ENCODE measurements at places on chromosomes 3 and 15.
A peak's percentile ranks its signal among the peaks of the same experiment; 100 is the strongest.

DNA sequence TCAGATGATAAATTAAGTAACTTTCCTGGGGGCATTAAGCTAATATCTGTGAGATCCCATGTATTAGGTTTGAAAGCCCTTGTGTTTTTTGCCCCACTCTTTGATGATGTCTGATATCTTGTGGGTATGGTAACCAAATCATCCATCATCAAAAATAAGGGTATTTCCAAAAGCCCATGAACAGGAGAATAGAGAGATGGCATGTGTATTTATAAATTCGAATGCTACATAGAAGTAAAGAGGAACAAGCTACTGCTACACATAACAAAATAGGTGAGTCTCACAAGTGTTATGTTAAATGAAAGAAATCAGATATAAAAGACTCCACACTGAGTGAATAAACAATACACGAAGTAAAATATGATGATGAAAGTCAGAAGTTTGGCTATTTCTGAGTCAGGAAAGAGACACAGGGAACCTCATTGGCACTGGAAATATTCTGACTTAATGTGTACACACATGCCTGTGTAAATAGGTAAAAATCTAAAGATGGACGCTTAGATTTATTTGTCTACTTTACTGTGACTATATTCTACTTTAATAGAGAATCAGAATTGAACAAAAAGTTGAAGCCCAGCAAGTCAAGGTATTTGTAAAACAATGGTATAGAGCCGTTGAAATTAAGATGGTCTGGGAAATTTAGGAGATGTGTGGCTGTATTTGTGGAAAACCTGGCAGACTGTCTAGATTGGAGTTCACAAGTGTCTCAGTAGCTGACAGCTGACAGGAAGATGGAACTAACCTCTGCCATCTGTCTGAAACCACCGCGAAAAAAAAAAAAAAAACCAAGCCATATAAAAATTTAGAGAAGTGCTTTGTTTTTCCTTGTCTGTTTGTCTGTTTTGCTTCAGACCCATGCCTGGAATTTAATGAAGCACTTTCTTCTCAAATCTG, 111.0 kb upstream of the TGFBR2 start:
- DNase-seq: no peak

DNA sequence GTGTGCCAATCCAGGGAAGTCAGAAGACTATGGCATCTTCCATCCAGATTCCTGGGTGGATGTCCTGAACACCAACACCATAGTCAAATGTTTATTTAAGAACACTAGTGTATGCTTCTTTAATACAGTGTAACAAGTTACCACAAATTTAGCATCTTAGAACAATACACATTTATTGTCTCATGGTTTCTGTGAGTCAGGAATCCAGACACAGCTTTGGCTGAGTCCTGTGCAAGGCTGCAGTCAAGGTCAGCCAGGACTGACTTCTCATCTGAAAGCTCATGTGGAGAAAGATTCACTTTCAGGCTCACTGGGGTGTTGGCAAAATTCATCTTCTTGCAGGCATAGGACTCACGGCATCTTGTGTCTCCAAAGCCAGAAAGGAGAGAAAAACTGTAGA, 143.4 kb downstream of the ANXA2 start:
- DNase-seq: no peak

DNA sequence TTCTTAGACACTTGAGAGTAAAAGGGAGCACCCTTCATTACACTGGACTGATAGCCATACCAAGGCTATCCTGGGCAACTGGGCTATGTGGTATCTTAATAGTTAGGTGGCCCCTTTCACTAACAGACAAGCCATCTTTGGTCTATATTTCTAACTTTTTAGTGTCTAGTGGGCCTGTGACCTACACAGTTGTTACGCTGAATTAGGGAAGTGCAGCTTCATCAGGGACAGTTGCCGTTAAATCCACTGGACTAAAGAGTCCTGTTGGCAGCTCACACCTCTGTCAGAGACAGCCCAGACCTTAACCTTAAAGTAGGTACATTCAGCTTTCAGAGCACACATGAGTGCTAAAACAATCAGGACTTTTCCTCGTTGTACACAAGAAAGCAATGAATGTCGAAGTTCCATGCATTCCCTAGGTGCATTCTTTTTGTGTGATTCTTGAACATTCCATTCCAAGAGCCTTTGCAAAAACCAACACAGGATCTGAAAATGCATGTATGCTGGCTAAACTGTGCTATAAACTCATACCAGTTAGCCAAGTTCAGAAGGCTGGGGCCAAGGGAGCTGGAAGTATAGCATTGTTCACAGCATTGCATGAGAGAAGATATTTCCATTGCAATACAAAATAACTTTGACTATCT, 230.2 kb upstream of the EIF1B start:
- DNase-seq: no peak

- DNase-seq: peak; percentile 53
Observed at GRCh38 chr3:186003610-186004009, 65.8 kb upstream of the TRA2B start.

DNA sequence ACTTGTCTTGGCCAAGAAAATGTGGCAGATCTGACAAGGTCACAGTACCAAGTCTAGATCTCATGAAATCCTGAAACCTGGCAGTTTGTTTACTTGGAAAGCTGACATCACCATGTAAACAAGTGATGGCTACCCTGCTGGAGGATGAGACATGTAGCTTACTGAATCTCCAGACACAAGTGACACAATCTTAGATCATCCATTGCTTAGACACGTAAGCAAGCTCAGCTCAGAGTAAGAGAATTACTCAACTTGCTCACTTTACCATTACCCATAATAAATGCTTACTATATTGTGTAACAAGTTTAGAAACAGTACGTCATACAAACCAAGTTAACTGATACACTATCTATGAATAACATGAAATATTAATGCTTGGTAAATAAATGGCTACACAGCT, 263.8 kb downstream of the TBC1D5 start:
- no peak for DNase-seq

GRCh38 chr3:182241766-182242488, 530.2 kb downstream of the SOX2 start:
- DNase-seq: no peak

GRCh38 chr15:62883938-62884479, 158.5 kb upstream of the TPM1 start:
- DNase-seq: no peak

GRCh38 chr3:111762537-111762936, 96.5 kb upstream of the PHLDB2 start:
- no peak for DNase-seq

DNA sequence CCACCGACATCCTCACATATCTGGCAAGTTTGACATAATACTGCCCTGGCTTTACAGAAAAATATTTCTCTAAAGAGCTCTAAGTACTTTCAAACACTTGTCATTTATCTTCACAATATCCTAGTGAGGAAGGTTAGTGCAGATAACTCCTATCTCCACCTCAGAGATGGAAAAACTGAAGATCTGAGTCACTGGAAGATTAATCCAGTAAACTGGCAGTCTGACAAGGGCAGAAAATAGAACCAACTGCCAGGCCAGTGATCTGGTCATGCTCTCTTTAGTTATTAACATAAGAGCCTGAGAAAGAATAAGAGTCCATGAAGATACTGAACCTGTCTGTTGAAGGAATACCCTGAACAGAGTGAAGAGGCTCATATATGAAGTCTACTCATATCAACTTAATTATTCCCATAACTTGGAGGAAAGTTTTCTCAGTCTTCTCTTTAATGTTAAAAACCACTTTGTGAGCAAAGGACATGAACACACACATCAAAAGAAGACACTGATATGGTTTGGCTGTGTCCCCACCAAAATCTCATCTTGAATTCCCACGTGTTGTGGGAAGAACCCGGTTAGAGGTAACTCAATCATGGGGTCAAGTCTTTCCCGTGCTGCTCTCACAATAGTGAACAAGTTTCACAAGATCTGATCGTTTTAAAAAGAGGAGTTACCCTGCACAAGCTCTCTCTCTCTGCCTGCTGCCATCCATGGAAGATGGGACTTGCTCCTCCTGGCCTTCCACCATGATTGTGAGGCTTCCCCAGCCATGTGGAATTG, 61.4 kb downstream of the GOLIM4 start:
- DNase-seq: no peak

DNA sequence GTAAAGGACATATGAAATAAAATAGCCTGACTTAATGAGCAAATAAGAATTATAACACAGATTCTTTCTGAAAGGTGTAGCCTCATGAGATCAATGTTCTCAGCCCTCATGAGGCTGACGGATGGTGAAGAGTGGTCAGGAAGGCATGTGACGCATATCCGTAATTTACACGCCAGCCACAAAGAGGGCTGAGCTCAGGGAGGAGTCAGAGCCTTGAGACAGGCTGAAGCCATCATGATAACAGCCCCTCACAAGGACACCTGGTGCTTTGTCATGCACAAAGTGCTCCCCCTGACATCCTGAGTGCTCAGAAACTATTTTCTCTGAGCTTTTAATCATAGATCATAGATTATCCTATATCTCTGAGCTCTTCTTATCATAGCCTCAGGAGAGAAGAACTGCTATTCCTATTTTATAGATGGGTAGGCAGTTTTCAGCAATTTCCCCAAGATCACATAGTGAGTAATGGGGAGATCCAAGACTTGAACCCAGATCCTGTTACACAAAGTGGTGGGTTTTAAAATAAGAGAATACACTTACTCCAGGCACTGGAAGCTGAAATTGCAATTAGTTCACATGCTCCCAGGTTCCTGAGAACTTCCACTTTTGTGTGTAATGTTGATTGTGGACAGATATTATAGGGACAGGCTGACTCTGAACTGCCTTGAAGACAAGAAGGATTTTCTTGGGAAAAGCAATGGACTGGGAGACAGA, 267.1 kb downstream of the RPLP1 start:
- DNase-seq: no peak

DNA sequence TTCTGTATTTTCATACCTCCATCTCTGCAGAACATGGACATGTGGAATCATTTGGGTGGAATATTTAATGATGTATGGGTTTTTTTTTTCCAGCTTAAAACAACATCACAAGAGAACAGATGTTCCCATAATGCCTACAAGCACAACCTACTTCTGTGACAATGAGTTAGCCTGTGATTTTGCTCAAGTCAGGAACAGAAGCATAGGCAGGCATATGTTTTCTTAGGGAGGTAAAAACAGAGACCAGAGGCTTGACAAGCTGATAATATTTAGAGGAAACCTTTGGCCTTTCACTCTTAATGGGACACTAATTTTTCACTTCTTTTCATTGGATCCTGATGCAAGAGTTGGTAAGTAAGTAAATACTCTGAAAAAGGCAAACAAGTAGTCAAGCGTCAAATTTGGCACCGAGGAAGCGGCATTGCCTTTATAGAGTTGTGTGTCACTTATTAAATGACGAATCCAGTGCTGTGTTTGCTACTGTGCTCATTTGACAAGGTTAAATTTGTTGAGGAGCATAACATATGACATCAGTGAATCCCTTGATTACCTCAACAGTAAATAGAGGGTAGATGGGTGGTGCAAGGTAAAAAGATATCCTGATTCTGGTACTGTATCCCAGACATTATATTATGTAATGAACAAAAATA, 66.7 kb upstream of the RBMS3 start:
- DNase-seq: no peak

DNA sequence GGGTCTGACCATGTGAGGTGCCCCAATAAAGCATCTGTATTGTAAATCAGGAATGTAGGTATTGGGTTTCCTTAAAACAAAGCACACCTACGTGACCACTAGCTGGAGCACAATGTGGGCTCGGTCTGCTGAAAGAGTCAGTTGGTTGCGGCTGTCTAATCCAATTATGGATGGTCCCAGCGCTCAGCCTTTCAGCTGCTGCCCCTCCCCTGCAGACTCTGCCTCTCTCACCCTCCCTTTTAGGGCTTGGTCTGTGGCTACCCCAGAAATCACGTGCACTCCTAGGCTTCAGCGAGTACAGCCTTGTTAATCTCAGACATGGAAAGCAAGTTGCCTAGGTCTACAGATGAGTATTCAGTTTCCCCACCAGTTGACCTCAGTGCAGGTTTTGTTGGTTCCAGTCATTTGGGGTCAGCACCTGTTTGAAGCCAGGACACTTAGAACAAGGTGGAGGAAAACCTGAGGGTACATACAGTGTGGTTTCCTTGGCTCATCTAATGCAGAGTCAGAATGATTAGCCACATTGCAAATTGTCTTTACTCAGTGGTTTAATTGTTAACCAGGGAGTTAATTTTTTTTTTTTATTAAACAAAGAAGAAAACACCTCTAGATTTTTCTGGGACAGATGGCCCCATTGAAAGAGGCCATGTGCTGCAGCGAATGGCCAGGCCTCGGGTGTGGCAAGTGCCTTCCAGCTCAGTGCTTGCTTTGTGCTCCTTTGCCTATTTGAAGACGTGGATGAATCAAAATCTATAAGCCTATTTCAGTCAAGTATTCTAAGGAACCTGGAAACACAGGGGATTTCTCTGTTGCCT, 137.7 kb downstream of the IGF1R start:
- DNase-seq: no peak

DNA sequence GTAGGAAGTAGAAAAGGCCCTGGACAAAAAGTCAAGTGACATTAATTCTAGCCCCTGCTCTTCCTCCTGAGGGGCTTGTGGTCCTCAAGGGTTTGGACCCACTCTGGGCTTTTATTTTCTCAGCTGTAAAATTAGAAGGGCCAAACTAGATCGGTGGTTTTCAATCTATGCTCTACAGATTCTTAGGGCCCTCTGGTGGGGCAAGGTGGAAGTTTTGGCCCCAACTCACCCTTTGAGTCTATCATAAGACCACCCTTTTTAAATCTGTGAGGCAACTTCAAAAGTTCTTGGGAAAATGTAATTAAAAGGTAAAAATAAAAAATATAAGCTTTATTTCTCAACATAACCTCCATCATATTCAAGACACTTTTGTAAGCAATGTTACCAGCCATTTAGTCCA, 25.6 kb upstream of the CFAP161 start:
- DNase-seq: no peak

- DNase-seq: no peak
Observed at GRCh38 chr3:79236496-79236895, 531.3 kb downstream of the ROBO1 start.

DNA sequence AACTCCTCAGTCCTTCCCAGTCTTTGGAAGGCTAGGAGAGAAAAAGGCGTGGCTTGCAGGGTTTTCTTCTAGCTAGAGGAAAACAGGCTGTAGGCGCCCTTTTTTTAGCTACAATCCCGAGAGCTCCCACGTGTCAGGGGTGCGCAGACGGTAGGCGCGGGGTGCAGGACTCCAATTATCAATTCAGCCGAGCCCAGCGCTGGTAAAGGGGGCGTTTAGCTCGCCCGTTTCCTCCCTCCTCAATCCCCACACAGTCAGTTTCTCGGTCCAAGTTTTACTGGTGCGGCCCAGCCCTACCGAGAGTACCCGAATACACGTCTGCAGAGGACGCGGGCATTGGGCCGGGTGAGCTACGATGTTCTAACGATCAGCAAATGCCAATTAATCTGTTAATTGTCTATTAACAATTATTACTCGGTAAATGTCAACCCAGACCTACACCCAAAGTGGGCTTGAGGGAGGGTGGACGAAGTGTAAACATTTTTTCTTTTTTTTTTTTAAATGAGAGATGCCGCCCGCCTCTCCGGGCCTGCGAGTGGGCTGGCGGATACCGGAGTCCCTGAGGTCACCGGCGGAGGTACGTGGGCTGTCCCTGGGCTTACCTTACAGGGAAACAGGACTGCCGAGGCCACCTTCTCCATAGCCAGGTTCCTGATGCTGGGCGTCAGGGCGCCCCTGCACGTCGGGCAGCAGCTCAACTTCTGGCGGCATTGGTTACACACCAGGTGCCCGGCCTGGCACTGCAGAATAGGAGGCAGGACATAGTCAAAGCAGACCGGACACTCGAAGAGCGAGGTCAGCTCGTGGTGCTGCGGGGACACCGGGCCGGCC, 923 bp downstream of the SIAH2 start:
- DNase-seq: no peak
